ENCODE measurements at places on chromosomes 3 and 15. TPM values are rescaled to one million over a fixed set of nuclear protein-coding genes. Genes with fewer than 3 reads are reported as not detected.

The TM4SF1 gene
- total RNA-seq, result 1,046 TPM

The STAB1 gene
- 330 TPM for total RNA-seq

The GRK7 gene
- not detected for total RNA-seq

The FSTL1 gene
- total RNA-seq, result 95.3 TPM

The CA12 gene
- total RNA-seq, result 0.38 TPM

The TIGIT gene
- total RNA-seq, result not detected

The KLHL40 gene
- total RNA-seq, result not detected

The DLL4 gene
- 76.5 TPM for total RNA-seq

The SPTSSB gene
- total RNA-seq, result not detected

The ANKRD34C gene
- not detected for total RNA-seq
